ENCODE measurements at places on chromosomes 11 and 22.
A peak's percentile ranks its signal among the peaks of the same experiment; 100 is the strongest.

DNA sequence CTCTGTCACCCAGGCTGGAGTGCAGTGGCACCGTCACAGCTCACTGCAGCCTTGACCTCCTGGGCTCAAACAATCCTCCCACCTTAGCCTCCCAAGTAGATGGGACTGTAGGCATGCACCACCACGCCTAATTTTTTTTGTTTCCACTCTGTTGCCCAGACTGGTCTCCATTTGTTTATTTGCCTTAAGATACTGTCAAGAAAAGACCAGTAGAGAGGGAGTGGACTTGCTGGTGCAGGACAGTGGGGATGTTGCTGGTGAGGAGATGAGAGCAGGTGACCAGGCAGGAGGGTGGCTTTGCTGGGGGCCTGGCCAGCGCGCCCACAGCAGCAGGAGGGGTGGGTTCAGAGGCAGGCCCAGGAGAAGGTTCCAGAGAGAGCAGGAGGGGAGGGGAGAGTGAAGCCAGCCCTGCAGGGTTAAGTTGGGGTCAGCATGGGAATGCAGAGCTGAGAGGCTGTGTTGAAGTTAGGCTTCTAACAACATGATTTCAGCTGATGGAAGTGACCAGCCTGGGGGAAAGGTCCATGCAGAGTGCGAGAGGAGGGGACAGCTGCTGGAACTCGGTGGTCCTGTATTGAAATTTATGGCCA, 35.8 kb downstream of the NADSYN1 start:
- no peak for DNase-seq

DNA sequence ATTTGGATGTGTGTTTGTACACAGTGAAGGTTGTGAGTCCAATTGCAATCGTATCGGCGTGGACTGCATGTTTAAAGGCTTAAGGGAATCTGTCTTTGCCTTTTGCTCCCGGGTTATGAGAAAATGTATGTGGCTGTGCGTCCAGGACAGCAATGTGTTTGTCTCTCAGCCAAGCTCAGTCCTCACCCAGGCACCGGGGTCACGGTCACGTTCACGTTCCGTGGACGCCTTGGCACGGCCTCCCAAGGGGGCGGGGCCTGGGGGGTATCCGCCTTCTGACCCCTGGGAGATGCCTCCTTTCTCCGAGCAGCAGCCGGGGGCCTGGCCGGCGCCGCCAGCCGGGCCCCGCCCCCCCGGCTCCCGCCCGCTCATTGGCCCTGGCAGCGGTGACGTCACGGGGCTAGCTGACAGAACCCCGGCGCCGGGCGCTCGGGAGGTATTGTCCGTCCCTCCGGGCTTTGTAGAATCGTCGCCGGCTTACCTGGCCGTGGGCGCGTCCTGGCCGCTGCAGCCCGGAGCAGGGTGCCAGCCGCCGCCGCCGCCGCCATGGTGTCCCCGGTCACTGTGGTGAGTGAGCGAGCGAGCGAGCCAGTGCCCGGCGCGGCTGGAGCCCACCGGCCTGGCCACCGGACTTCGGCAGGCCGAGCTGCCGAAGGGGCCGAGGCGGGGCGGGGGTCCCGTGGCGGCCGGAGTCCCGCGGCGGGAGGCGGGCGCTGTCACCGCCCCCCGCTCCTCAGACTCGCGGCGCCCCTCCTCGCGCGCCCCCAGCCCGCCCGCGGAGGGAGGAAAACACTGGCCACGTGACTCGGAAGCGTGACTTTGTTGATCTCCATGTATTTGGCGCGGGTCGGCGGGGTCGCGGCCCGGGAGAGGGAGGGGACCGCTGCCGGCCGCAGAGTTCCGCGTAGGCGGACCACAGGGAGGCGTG, at the start of gene TMEM86A:
TMEM86A (plus strand) TSS at position 439 of the 928 bp plus-strand sequence; CDS start at position 547, 108 bp downstream.
- peak; percentile 83 for DNase-seq

GRCh38 chr11:14029971-14030920, 67.7 kb downstream of the SPON1 start:
- DNase-seq = no peak

GRCh38 chr11:81220146-81220895, 1513.3 kb downstream of the FAM181B start:
- no peak for DNase-seq

Measured in nucleus accumbens (tissue), 56 donors.